Activated CD4-positive, CD25-positive, alpha-beta regulatory T cell treated with anti-CD3 and anti-CD28 coated beads, Interleukin-2, amount 50 U/mL, for 72 hours (primary cell): ENCODE measurements at places on chromosomes 5 and 9.

DNA sequence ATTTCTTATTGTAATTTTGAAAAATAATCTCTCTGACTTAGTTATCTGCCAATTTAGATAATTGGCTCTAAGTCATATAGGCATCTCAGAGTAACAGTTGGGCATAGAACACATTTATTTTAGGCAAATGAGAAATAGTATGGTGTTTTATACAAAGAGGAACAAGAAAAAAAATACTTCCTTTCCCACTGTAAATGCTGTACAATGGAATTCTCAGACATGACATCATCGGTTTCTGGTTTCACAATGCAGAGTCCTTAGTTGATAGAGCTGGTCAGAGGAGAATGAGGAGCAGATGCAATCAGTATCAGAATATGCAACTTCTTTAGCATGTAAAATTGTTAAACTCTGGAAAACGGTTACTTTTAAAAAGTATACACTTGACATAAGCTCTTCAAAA, 49.4 kb downstream of the PLK2 start:
- DNase-seq, result no peak

DNA sequence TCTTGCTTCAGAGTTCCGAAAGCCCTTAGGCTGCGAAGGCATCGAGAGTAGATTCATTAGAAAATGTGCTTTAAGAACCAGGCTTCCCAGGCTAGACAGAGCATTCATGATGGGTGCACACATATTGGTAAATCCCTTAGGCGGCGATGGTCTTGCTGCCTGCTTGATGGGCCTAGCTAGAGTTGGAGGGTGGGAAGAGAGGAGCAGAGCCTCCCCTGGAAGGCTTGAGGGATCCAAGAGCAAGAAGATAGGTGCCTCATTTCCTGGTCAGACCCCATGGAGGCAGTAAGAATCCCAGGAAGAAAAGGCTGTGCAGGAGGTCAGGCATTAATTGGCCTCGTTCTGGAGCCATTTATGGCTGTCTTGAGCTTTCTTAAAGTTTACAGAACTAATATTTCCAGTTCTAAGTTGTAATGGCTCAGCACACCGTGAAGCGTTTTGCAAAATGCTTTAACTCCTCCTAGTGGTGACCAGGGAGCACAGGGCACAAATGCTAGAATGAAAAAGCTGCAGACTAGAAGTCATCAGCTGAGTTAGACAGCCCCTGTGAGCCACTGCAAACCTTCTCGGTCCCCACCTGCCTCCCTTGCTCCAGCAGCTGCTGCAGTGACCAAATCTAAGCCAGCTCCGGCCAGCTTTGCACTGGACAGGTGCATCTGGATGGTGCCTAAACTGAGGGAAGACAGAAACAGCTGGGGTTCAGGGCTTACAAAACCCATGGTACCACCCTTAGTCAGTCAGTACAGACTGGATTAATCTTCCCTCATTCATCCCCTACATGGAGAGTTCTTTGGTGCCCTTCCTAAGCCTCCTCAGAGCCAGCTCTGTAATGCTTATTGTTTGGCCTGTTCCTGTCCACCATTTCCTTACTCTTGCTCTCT, 14.7 kb downstream of the SLC45A2 start:
- no peak for DNase-seq

- no peak for DNase-seq
These were observed 64.1 kb downstream of the SLCO4C1 start for GRCh38 chr5:102231693-102232619.

DNA sequence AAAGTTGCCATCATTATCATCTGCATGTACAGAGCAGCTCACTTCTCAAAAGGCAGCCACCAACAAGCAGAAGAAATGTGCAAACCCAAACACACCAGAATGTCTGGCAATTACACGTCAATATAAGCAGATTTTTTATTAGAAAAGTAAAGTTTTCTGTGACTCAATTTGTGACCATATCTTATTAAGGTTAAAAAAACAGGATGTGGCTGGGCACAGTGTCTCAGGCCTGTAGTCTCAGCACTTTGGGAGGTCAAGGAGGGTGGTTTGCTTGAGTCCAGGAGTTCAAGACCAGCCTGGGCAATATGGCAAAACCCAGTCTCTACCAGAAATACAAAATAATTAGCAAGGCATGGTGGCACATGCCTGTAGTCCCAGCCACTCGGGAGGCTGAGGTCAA, 176.7 kb downstream of the FANCC start:
- DNase-seq, result no peak

- DNase-seq, result no peak
These were observed 226.5 kb downstream of the GABBR2 start for GRCh38 chr9:98482226-98482625.

DNA sequence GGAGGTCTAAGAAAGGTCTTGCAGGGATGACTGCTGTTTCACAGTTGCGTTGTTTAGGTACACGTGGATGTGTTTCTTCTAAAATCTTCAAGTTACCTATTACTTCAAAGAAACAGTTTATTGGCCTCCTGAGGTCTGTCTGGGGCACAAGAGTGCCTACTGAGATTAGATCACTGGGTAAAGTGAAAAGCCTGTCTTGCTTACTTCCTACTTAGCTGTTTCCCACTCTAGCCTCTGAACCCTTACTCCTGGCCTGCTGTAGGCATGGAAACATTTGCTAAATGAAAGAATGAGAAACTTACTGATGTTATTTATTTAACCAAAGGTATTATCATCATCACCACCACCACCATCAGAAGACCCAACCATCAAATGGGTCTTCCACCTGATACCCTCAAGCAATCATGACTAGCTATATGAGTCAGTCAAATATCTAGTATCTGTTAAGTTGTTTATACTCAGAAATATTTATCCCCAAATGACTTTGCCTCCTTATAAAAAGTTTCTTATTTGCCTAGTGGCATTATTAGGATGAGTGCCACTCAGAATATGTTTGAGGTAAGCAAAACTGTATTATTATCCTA, 92.5 kb downstream of the ELAVL2 start:
- no peak for DNase-seq

GRCh38 chr9:111148052-111149017, 110.1 kb upstream of the LPAR1 start:
- no peak for DNase-seq

DNA sequence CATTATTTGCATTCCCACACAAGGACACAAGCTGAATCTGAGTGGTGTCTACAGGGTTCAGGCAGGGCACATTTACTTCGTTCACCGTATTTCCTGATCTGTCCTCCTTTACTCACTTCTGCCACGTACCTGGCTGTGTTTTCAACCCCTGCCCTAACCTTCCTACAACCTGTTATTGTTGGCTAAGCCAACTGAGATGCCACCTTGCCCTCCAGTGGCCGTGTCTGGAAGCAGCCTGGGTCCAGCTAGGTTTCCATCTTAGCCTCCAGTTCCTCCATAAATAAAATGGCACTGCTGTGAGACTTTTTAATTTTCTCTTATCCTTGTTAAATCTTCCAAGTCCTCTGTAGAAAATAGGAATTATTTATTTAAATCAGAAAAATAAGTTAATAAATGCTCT, 64.8 kb downstream of the ATP10B start:
- DNase-seq, result no peak

DNA sequence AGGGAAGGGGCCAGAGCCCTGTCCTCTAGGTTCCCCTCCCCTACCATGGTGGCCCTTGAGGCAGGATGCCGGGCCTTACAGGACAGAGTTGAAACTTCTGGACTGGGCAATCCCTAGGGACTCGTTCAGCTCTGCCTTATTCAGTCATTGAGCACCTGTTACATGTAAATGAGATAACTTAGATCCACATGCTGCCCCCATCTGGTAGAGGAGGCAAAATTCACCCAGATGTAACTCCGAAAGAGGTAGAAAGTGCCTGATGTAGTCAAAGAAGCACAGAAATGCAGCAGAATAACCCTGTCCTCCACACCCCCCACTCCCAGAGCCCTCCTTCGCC, 1.5 kb downstream of the GGTA1 start:
- no peak for DNase-seq

DNA sequence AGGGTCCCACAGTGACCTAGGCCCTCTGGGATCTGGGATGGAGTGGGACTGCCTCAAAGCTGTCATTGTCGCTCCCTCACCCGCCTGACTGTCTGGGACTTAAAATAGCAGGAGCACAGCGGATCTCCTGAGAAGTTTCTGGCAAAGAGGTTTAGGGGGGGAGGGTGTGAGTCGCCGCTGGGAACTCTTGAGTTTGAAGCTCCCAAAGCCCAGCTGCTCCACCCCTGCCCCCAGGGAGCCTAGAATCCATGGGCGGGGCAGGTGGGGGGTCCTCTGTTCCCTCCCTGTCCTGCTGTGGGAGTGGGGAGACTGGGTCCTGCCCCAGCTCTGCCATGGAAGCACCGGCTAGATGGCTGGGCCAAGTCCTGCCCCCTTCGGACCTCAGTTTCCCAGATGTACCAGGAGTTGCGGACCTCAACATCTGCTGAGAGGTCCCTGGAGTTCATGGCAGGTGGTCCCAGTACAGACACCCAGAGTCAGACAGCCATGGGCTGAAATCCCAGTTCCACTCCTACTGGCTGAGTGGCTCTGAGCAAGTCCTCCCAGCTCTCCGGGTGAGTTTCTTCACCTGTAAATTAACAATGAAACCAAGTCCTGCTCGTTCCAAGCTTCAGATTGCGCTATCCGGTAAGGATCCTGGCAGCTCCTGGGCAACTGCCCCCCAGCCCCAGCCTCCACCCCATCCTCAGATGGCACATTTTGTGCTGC, 985 bp upstream of the WDR38 start:
- DNase-seq, result no peak

DNA sequence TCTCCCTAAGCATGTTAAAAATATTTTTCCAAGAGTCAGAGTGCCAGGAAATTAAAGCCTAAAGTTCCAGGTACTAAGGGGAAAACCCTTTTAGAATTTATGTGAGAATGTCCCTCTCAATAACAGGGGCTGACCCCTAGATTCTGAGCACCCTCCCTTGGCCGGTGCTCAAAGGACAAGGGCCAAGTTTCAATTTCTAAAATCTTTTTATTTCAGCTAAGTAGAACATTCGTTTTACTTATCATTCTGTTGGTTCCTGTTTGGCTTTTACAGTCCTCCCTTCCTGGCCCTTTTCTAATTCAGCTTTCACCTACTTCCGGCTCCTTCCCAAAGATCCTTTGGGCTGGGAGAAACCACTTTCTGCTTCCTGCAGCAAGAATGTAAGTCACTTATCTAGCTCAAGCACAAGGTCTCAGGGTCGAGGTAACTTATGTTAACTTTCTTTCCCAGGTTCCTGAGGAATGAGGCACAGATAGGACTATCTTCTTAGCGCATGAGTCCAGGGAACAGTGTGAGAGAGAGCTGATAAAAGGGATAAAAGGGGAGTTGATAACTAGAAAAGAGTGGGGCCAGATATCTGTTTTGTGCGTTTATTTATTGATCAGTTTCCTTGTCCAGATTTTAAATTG, 34.6 kb upstream of the F2RL2 start:
- DNase-seq, result no peak

GRCh38 chr5:30040488-30041118, 1152.9 kb upstream of the CDH6 start:
- DNase-seq, result no peak

DNA sequence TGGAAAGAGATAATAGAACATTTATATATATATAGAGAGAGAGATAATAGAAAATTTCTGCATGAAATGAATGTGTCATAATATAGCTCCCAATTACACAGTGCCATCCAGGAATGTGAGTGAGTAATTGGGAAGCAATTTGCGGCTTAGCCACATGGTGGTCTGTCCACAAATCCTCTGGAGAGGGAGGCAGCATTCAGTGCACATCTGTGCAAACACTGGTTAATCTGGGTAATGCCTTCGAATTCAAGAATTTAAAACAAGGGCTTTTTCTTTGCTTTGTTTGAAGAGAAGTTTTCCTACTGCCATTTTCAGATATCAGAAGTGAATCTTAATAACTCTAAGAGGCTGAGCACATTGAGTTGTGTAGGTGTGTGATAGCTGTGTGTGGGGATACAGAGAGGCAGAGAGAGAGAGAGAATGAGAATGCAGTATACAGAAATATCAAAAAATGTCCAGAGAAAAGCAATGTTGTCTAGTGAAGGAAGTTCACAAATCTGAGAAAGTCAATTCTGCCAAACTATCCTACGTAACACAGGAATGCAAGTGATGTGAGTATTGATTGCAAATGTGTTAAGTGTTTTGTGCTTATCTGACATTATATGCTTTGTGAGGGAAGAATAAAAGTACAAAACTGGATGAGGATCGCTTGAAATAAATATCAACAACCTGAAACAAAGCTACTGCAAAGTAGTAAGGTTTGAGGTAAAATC, 134.6 kb downstream of the EDIL3 start:
- DNase-seq, result no peak

- DNase-seq, result no peak
These were observed 155.9 kb downstream of the TTLL11 start for GRCh38 chr9:121937240-121937639.

DNA sequence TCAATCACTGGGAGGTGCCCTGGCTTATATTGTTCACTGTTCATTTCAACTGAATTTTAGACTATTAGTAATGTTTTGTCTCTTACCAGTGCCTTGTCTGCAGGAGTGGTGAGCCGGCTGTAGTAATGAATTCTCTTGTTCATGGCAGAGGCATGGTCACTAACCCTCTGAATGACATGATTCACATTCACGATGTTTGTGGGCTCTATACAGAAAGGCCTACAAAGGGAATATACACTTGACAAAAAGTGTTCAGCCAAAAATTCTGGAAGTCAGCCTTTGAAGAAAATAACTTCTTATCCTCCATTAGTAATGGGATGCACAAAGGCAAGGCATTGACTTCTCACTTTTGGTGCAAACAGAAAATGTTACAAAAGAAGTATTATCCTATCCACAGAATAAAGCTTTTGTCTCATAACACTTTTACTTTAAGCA, 39.6 kb downstream of the SLC38A9 start:
- no peak for DNase-seq

DNA sequence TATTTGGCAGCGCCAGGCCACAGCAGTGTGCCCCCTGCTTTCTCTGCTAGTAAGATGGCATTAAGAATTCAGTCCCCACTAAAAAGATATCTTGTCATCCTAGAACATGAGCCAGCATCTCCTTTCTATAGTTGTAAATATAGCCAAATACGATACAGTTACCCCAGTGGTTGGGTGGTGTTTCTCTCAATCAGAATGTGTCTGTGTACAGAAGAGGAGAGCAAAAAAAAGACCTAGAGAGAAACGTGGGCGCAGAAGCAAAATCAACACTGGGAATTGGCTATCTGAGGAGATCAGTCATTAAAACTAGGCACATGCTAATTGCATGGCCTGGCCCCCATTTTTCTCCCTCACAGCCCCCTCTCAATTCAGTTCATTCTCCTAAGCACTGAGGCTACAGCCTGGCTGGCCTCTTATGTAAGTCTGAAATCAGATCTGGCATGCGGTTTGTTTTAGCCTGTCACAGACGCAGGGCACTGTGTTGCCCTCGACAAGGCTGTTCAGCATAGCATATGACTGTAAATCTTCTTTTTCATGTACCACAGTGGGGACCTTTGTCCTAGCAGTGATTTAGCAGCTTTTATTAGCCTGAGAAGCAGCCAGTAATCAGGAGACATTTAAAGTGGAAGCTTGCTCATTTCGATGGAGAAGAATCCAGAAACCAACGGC, 57.8 kb downstream of the RORB start:
- DNase-seq, result no peak

GRCh38 chr9:92655896-92656536, 13.9 kb downstream of the IPPK start:
- no peak for DNase-seq
